ENCODE measurements at places on chromosomes 2 and 18.

DNA sequence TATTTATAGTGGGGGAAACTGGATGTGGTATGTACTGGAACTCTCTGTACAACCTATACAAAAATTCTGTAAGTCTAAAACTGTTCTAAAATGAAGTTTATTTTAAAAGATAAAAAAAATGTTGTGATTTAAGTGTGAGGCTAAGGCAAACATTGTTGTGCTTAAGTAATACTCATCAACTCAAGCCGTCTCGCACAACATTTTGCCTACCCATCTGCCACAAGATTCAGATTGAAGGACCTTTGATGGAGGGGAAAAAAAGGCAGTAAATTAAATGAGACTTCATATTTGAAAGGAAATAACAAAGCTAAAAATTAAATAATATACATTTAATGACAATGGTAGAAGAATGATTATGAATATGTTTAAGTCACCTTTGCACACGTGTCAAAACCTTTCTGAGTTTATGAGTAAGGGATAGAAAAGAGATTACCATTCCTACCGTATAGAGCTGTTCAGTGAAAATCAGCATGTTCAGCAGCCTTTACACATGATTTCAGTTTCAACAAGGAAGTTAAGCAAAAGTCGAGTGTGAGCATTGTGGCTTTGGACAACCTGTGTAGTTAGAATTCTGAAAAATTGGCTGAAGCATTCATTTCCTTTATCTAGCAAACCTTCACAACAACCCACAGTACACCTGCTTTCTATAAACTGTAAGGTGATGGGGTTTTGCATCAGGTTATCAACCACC is 499.3 kb downstream of the IRS1 start:
- no peak for DNase-seq

DNA sequence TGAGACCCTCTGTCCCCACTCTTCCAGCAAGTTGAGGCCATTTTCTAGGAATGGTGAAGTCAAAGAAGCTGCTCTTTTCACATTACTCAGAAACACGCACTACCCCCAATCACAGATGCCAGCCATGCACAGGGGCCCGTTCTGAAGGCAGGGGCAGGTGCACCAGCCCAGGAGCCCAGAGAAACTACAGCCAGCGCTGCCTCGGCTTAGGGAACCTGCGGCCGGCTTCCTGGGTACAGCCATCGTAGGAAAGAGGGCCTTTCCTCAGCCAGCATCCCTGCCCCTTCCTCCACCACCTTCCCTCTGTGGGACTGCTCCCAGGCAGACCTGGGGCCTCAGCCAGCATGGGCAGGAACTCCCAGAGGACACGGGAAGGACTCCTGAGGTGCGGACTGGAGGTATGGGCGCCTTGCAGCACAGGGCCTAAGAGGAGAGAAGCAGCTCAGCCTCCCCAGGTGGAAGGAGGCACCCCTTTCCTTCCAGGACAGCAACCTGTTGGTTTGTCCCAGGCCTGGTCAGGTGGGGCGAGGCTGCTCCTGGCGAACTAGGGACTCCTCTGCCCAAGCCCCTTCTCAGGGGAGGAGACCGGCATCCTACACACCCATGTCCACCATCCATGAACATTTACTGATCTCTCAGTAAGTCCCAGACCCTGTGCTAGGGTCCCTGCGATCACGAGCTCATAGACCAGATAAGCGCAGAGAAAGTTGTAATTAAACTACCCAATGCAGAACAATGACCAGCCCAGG is 99.0 kb upstream of the ID2 start:
- DNase-seq, result no peak

DNA sequence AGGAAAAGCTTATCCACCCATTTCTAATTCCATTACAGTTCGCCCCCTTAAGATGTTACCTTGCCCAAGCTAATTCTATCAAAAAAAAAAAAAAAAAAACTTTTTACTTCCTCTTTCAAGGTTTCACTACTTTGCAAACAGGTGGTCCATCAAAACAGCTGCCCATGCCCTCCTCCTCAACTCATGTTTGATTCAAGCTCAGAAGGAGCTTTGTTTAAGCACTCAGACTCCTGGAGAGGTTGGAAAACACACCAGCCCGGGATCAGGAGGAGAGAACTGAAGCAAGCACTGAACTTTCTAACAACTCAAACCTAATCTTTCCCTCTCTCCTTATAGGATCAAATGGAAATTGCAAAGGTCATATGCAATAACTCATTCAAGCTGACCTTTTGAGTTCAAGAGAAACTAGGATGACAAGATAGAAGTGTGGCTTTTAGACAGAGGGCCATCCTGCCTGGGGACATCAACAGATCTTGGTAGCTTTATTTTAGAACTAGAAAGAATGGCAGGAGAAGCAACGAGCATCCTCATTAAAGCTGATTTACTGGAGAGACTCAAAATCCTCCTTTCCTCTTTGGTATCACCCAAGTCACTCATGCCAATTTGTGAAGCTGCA is 28.3 kb upstream of the FZD7 start:
- no peak for DNase-seq

- no peak for DNase-seq
Observed at GRCh38 chr2:220779931-220780330, 792.2 kb downstream of the EPHA4 start.

DNA sequence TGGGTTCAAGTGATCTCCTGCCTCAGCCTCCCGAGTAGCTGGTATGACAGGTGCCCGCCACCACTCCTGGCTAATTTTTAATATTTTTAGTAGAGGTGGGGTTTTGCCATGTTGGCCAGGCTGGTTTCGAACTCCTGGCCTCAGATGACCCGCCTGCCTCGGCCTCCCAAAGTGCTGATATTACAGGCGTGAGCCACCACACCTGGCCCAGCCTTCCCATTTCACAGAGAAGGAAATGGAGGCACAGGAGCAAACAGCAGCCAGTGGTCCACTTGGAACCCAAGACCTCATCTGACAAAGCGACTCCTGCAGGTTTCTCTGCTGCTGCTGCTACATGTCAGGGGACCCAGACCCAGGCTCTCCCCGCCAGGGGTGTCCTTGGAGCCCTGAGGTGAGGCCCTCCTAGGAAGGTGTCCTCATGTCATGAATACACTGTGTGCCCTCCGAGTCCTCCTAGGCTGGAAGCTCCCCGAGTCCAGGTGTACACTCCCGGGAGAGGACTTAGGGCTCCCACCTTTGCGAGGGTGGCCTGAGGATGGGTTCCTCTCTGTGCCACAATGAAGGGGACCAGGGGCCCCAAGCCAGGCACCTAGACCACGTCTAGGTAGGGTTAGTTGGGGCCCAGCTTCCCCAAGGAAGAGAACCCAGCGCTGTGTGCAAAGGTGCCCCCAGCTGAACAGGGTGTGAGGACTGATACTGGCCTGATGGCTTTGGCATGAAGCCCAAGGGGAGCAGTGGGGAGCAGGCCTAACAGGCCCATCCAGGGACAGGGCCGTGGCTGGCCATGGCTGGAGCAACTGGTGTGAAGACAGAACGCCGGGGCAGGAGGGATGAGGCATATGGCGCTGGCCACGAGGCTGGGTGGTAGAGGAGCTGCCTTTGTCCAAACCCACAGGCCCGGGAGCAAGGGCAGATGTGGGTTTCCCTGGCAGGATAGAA is 56.1 kb downstream of the HS6ST1 start:
- no peak for DNase-seq

DNA sequence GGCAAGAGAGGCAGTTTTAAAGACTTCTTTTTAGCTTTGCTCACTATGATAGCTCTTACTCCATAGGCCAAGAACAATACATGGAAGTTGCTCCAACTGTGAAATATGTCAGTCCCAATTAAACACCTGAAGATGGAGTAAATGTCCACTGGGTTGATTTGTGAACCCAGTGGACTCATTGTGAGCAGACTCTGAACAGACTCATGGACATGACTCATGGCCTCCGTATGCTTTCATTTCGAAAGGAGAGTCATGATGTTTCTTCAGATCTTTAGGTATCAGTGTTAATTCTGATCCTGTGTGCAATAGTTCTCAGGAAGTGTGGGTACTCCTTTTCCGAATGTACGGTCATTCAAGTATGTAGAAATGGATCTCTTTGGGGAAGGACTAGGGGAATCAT is 5.4 kb upstream of the CWC22 start:
- no peak for DNase-seq

DNA sequence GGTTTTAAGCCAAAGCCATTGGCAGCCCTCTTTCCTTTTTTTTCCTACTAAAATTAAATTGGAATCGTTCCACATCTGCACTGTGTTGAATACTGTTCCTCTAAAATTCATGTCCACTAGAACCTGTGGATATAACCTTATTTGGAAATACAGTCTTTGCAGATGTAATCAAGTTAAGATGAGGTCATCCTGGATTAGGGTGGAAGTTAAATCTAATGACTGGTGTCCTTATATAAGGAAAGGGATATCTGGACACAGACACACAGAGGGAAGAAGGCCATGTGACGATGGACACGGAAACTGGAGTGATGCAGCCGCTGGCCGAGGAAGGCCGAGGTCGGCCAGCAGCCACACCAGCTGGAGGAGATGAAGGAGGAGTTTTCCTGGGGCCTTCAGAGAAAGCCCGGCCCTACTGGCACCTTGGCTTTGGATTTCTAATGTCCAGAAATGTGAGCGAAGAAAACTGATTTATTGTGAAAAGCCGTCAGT is 49.4 kb downstream of the LONRF2 start:
- DNase-seq, result no peak

DNA sequence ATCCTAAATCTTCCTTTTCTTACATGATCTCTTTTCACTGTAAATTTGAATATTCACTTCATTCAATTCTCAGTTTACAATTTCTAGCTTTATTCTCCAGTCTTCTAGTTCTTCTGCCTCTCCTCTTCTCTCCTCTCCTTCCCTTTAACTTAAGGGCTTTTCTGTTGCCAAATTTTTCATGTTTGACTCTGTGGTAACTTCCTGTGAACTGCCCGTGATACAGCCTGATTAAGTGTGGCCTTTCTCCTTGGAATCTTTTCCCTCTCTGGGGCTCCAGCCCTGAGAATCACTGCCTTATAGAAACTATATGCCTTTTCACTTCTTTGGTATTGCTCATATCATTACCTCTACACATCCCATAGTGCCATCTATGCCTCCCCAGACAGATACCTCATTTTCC is 1923.8 kb upstream of the CELF4 start:
- no peak for DNase-seq

DNA sequence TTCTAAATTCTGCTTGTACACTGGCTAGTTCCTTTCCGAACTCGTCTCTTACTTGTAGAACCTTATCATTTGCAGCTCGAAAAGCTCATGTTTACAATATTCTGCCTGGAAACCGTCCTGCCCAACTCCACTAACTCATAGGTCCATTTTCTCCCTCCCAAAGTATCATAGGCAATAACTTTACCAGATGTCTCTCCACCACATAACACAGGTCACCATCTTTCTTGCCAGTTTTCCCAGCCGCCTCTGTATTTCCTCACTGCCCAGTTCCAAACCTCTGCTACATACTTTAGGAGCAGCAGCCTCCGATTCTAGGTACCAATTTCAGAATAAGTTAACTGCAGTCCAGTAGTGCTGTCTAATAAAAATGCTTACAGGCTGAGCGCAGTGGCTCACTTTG is 259.5 kb downstream of the GLI2 start:
- DNase-seq, result no peak

GRCh38 chr2:240252872-240253511 is 112.5 kb upstream of the OTOS start:
- no peak for DNase-seq

DNA sequence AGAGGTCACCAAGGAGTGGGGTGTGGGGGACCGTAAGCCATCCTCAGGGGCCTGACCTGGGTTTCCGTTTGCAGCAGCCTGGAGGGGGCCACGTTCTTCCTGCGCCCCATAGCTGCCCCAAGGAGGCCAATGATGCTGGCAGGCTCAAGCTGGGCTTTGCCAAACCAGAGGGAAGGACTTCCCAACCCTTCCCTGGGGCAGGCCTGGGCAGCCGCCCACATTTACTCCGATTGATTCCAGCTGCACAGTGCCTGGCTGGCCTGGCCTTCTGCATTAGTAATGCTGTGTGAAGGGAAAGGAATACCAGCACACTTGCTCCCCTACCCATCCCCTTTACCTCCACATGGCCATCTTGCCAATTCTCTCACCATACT is 360.6 kb upstream of the SLC14A2 start:
- no peak for DNase-seq

- DNase-seq, result no peak
Observed at GRCh38 chr2:63743170-63743981, 98.3 kb upstream of the UGP2 start.

DNA sequence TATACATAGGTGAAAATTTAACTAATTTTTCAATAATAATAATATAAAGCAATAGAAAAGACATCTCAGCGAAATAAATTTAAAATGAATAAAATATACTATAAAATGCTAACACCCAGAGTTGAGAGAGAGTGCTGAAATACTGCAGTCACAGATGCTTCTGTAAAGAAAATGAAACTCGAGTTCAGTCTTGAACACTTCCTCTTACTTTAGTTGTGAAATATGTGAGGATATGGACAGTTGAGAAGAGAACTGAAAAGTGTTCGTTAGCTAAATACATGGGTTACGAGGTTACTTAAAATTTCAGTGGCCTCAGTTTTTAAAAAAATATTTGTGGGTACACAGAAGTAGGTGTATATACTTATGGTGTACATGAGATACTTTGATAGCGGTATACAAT is 106.8 kb downstream of the DNAH7 start:
- DNase-seq, result no peak

GRCh38 chr2:41521211-41521610 is 526.6 kb upstream of the PKDCC start:
- no peak for DNase-seq

- DNase-seq, result no peak
Observed at GRCh38 chr2:152114366-152114765, 15.5 kb upstream of the CACNB4 start.
